ENCODE measurements at places on chromosomes 5 and 9.

- no peak for DNase-seq
Observed at GRCh38 chr5:124732428-124733328, 13.8 kb downstream of the ZNF608 start.

DNA sequence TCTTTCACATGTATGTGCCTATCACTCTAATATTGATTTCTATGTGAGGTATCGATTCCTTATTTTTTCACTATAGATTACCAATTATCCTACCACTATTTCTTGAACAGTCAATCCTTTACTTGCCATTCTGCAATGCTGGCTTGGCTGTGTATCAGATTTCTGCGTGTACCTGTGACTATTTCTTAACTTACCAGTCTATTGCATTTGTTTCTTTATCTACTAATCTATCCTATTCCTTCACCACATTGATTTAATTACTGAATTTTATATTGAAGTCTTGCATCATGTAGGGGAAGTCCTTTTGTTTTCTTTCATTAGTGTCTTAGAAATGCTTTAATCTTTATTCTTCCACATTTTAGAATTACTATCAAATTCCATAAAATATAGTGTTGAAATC, 684.8 kb downstream of the LRRC70 start:
- no peak for DNase-seq

GRCh38 chr5:73436535-73437100, 12.0 kb downstream of the FOXD1 start:
- DNase-seq: no peak

GRCh38 chr5:143373076-143373475, 30.4 kb downstream of the NR3C1 start:
- no peak for DNase-seq

GRCh38 chr5:154474396-154475334, 3.4 kb downstream of the HAND1 start:
- DNase-seq: no peak

DNA sequence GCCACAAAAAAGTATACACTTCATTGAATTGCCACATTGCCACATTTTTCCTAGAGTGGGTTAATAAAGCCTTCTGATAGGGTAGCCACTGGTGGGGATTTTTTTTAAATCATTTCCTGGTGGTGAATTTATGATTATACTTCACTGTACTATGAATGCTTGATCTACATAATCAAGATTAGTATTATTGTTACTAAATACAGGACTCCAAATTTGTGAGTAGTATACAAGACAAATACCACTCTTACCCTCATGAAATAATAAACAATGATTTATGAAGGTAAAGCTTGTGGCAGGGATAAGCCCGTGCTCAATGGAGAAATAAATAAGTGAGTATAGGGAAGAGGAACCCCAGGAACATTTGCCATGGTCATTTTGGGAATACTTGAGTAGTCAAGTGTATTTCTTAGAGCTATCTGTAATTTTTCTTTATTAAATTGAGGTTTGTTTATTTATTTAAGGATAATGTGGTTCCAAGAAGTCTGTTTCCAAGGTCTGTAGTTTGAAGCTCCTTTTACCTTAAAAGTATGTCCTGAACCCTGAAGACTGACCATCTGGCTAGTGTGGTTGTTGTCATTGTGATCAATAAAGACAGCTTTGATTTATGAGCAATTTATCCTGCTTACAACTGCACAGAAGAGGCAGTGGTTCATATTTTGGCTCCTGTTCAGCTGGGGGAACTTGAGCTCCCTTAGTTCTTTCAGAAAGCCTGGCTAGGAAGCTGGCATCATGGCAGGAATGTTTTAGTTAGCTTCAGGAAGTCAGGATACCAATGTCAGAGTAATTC, 118.6 kb downstream of the ZSWIM6 start:
- no peak for DNase-seq

GRCh38 chr9:25481372-25481771, 196.9 kb downstream of the TUSC1 start:
- DNase-seq: no peak

DNA sequence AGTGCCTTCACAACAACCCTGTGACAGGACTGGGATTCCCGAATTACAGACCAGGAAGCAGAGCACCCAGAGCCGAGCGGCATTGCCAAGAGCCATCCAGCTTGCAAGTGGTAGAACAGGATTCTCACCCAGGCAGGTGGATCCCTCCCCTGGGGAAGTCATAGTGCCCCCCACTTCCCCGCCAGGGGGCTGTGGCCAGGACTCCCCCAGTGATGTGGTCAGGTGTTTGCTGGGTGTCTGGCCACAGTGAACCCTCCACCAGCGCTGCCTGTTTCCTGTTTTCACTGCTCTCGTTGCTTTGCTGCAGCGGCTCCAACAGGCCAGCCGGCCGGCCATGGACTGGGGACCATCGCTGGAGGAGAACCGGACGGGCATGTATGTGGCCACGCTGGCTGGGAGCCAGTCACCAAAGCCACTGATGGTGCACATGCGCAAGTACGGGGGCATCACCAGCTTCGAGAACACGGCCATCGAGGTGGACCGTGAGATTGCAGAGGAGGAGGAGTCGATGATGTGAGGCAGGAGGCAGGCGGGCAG, 19.3 kb downstream of the SLC6A7 start:
- peak; percentile 27 for DNase-seq

GRCh38 chr5:32710550-32711361, at the start of gene NPR3:
Gene NPR3, plus strand, starts transcription at chr5:32711321. Its CDS starts 456 bp downstream, at chr5:32711777.
- DNase-seq: no peak

DNA sequence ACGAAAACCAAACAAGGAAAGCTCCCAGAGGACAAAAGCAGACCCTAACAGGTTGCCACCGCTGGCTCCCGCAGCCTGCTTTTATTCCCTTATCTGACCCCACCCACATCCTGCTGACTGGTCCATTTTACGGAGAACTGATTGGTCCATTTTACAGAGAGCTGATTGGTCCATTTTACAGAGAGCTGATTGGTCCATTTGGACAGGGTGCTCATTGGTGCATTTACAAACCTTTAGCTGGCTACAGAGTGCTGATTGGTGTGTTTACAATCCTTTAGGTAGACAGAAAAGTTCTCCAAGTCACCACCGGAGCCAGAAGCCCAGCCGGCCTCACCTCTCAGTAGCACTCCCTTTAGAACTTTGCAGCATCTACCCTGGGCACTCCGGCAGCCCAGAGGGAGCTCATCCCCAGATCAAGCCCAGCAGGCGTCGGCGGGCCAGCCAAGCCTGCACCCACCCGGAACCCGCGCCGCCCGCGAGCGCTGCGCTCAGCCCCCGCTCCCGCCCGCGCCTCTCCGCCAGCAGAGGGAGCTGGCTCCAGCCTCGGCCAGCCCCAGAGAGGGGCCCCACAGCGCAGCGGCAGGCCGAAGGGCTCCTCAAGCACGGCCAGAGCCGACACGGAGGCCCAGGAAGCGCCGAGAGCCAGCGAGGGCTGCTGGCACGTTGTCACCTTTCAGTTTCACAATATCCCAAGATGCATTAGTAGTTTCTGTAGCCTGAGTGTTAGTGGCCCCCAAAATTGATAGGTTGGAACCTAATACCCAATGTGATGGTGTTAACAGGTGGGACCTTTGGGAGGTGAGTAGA, 35.3 kb upstream of the CLPTM1L start:
- no peak for DNase-seq

DNA sequence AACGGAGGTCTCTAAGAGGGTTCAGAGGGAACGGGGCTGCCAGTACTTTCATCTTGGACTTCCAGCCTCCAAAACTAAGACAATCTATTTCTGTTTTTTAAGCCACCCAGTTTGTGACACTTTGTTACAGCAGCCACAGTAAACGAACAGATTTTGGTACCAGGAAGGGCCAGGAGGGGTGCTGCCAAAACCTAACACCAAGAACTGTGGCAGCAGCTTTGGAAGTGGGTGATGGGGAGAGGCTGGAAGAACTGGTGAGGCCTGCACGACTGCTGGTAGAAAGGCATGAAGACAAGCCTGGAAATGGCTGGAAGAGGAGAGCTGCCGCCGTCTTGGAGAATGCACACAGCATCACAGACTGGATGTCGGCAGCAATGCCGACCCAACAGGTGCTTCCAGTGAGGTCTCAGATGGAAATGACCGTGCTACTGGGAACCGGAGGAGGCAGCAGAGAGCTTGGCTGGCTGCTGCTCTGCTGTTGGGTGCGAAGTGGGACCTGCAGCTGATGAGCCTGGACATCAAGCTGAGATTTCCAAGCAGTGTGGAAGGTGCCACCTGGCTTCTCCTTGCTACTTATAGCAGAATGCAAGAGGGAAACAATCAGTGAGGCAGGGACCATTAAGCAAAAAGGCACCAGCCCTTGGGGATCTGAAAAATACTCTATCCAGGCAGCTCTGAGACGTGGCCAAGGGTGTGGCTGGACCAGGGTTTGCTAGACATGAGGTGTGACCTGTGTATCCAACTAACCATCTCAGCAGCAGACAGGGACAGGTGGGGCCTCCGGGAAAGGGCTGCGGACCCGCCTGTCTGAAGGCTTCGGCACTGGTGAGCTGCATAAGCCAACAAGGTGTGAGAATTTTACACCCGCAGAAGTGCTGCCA, 4.7 kb upstream of the TMEM210 start:
- DNase-seq: peak; percentile 30

GRCh38 chr9:115191667-115192066, 73.7 kb upstream of the TNC start:
- no peak for DNase-seq

GRCh38 chr5:150783422-150783928, 4.9 kb downstream of the SMIM3 start:
- peak; percentile 85 for DNase-seq

- DNase-seq: no peak
Observed at GRCh38 chr9:124766815-124767554, 4.1 kb downstream of the NR6A1 start.

GRCh38 chr5:129377504-129377903, 82.6 kb upstream of the ADAMTS19 start:
- peak; percentile 29 for DNase-seq

GRCh38 chr9:130660326-130660682, 4.1 kb upstream of the PRDM12 start:
- no peak for DNase-seq

DNA sequence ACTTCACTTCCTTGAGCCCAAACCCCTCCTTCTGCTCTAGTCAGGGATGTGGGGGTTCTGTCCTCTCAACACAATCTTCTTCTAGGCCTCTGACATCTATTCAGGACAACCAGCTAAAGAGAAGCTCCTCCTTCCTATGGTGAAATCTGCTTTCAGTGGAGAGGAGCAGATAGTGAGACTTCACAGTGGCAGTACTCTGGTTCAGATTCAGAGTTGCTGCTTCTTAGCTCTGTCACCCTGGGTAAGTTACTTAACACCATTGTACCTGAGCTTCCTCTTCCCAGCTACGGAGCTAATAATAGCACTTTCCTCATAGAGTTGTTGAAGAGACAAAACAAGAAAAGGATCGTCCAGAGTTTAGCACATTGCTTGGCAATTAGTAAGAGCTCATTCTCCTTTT, 77.3 kb upstream of the LARP1 start:
- DNase-seq: no peak

DNA sequence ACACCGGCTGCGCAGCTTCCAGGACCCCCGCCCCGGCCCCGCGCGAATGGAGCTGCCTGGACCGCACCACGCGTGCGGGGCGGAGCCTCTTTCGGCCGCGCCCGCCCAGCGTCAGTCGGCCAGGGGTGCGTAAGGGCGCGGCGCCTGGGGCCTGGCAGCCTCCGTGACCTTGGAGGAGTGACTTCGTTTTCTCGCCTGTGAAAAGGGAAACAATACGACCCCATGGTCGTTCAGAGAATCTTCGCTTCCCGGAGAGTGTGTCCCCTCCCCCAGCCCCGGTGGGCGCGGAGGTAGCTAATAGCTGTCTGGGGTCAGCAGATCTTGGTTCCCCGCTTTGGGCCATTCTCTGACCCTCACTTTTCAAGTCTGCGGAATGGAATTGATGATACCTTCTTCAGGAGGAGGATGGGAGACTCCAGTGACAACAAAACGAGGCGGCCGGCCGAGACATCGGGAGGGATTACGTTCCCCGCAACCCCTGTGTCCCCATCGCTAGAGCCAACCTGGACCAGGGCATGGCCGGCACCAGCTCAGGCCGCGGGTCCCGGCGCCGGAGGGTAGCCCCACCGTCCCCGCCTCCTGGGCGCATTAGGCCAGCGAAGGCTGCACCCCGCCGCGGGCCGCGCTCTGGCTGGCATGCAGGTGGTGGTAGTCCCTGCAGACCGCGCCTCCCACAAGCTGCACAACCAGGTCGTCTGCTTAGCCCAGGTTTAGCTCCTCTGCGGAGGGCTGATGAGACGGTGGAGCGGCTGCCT, 5.5 kb upstream of the CDHR2 start:
- DNase-seq: peak; percentile 70

DNA sequence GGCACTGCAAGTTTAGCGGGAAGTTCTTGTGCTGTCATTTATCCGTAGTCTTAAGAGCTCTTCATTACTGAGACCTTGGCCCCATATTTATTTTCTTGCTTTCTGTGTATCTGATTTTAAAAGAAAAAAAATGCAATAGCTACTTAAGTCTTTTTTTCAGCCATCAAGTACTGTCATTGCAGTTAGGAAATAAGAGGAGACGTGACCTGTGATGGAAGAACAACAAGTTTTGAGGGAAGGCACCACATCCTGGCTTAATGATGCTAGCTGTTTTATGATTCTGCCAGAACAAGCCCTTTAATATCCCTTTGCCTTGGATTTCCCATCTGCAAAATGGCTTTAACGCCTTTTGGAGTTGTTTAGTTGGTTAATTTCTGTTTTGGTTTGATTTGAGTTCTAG, 3.8 kb downstream of the RGMB start:
- DNase-seq: no peak

DNA sequence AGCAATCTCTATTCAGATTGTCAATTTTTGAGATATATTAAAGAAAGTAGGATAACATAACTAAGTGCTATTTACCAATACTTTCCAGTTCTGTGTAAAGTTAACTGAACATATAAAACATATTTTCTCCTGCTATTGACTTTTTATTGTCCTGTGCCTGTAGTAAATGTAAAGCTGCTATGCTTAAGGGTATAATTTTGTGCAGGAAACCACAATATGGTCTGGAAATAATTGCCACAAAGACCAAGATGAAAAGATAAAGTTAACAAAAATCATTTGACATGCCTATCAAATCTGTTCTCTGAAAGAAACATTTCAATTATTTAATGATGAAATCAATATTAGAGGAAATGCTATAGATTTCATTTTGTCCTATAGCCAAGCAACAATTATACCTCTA, 121.3 kb downstream of the FGF10 start:
- no peak for DNase-seq

GRCh38 chr5:118778941-118779340, 209.4 kb downstream of the DTWD2 start:
- no peak for DNase-seq

DNA sequence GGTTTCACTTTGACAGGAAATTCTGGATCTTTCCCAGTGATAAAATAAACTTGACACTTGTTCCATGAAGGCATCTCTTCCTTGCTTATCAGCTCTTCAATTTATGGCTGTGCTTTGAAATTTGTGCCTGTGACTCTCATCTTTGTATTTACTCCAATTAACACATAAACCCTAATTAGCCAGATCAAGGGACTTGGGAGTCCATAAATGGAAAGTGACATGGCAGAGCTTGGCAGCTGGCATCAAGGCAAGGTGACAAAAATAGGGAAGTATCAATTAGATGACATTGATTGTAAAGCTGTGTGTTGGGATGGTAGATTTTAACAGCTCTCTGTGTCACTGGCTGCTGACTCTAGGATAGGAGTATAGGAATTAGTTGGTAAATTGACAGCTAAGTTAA, 133.9 kb downstream of the PBX3 start:
- DNase-seq: no peak

- no peak for DNase-seq
Observed at GRCh38 chr5:68730220-68730978, 363.4 kb upstream of the SLC30A5 start.

GRCh38 chr5:68214482-68215207, 911 bp upstream of the PIK3R1 start:
- DNase-seq: no peak

- no peak for DNase-seq
Observed at GRCh38 chr5:95600557-95600956, 19.3 kb upstream of the GPR150 start.

All from DND-41 (cell line).